Fibroblast of skin of abdomen (primary cell): ENCODE measurements at places on chromosomes 3 and 15.

DNA sequence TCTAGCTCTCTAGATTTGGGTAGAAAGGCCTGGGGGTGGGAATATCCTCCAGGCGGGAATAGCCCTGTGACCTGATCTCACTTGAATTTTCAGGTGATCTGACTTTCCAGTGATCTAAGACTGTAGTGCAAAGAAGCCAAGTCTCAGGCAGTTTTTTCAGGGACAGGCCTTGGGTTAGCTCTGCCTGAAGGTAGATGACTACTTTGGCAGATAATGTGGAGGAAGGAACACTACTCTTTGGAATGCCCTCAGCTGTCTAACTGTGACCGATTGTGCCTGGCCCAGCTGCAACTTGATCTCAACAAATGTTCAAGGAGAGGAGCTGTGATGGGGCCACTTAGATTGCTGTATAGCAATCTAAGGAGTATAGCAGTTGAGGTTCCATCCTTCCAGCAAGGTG lies 193.7 kb downstream of the TCF12 start:
- DNase-seq: no peak

GRCh38 chr3:191382661-191383060 lies 52.3 kb upstream of the UTS2B start:
- DNase-seq: no peak

GRCh38 chr3:13172644-13173013 lies 99.4 kb upstream of the IQSEC1 start:
- no peak for DNase-seq

GRCh38 chr3:187841560-187841959 lies 96.3 kb upstream of the BCL6 start:
- DNase-seq: peak; percentile 18

DNA sequence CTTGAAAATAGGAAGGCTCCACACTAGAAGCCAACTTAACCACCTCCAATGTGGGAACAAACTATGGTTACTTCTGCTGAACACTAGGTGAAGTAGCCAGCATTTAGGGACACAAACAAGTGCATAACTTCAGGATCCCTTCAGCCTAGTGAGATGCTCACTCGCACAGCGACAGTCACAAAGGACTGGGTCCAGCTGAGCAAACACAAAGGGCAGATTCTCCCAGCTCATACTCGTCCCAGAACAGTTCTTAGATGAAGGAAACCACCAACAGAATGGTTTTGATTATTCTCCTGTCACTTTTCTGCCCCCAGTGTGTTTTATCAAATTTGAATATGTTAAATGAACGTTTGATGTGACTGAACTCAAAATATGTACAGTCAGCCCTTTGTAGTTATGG lies 201.6 kb downstream of the KCNAB1 start:
- DNase-seq: no peak

- DNase-seq: peak; percentile 16
Observed at GRCh38 chr3:30504939-30505338, 101.5 kb upstream of the TGFBR2 start.

- peak; percentile 92 for DNase-seq
Observed at GRCh38 chr3:29065211-29065785, 215.6 kb upstream of the RBMS3 start.

DNA sequence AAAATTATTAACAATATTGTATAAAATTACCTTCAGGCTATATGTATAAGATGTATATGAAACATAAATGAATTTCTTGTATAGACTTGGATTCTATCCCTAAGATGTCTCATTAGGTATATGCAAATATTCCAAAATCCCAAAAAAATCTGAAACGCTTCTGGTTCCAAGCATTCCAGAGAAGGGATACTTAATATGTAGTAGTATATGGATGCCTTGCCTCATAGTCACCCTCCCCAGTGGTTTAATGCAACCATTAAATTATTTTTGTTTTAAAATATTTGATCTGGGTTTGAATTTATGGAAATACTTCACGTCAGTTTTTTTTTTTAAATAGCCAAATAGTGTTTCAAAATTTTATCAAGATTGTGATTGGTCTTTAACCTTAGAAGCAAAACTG lies 27.2 kb downstream of the PLCL2 start:
- peak; percentile 39 for DNase-seq

GRCh38 chr15:74563442-74563841 lies 22.4 kb downstream of the ARID3B start:
- DNase-seq: no peak

- no peak for DNase-seq
Observed at GRCh38 chr15:79948095-79948695, 22.8 kb downstream of the BCL2A1 start.

DNA sequence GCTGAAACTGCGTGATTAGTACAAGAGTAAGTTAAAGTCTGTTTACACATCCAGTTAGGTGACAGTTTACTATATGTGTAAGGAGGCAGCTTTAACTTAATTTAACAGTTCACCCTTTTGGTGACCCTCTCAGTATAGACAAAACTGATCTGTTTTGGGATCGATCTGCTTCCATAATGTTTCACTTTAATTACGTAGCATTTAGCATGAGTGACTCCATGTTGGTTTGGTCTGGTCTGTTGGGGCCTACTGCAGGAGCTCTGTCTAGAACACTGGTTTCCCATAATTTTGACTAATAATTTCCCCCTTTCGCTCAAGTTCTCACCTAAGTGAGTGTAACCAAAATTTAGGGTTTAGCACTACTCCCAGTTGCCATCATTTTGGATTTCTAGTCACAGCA lies 6.4 kb upstream of the SECISBP2L start:
- no peak for DNase-seq

DNA sequence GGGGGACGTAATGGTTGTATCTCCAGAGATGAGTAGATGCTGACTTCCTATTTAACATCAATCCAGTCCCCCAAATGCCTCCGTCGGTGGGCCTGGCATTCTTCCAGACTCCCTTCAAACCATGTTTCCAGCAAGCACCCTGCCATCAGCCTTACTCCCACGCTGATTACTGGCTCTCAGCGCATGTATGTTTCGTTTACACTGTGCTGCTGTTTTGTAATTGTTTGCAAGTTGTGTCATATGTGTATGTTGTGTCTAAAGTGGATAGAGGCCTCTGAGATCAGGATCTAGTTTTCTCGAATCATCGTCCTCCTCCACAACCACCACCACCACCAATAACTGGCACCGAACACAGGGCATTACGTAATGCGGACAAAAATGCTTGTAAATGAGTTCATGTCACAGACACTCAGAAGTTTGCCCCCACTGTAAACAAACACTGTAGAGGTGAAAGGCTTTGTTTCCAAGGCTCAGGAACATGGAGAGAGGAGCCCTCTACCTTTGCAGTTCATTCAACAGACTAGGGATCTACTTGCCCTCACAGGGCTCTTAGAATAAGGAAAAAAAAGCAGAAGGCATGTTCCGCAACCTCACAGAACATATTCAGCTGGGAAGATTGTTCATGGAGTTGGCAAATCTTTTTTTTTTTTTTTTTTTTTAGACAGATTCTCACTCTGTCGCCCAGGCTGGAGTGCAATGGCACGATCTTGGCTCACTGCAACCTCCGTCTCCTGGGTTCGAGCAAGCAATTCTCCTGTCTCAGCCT lies 46.1 kb upstream of the SEMA4B start:
- DNase-seq: peak; percentile 39

DNA sequence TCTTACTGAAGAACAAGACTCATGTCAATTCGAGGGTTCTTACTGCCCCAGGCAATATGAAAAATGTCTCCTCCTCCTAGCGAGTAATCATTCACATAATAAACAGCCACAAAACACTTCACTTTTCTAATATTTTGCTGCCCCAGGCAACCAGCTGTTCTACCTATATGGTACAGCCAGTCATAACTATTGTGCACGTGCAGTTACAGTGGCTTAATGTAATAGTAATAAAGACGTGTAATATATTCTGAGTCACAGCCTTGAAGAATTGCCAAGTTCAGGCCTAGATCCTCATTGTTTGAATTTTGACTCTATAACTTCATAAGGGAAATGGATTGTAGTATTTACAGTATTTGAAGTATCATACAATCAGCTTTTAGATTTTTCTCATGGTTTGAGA lies 1250.0 kb upstream of the GBE1 start:
- DNase-seq: peak; percentile 18

DNA sequence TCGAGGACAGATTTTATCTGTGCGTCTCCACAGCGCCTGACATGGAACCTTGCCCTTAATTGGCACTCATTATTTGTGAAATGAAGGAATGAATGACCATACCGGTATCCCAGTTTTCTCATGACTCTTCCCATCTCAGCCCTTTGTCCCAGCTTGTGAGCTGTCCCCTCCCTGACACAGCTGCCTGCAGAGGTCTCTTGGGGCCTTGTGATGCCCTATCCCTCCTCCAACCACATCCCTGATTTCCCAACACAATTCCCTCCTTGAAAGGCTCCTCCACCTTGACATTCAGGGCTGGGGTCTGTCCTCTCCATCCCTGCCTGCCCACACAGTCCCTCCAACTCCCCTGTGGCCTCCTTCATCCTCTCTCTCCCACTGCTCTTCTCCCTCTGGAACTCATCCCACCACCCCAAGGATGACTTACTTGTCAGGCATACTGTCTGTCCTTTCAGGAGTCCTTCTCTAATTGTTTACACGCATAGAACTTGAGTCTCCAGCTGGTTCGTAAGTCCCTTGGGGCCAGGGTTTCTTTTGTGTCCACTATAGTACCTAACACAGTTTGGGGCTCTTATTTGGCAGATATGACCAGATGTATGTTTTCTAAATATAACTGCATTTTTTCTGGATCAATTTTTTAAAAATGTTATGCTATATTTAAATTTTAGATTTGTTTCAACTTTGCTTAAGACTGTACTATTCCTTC lies 35.6 kb upstream of the FILIP1L start:
- no peak for DNase-seq

- no peak for DNase-seq
Observed at GRCh38 chr3:31839144-31839917, 141.7 kb downstream of the OSBPL10 start.
